ENCODE measurements at places on chromosomes 16 and 17. TPM values are rescaled to one million over a fixed set of nuclear protein-coding genes. Genes with fewer than 3 reads are reported as not detected.

GRCh38 chr16:11349599-11350276, 4.5 kb downstream of the RMI2 start:
- no peak for DNase-seq

GRCh38 chr17:50521514-50521913, 11.0 kb upstream of the EPN3 start:
- DNase-seq = no peak

DNA sequence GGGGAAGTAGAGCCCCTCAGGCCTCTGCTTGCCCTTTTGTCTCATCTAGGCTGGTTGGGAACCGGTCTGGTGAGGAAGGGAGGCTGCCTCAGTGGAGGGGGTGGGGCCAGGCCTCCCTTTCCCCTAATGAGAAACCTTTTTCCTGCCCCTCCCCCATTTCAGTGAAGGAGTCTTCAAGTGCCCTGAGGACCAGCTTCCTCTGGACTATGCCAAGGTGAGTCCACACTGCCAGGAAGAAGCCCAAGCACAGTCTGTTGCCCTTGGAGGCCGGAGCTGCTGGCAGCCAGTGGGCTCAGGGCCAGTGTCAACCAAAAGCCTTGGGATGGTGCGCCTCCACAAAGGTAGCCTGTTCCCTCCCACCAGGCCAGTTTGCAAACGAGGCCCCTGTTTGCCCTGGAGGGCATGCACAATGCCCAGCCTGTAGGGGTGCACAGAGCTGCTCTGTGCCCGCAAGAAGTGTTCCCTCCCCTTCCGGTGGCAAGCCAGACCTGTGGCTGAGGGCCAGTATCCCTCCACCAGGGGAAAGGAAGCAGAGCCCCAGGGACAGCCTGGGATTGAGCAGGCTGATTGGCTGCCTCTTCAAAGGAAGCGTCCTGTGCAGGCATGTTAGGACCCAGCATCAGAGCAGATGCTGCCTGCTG, 3.4 kb downstream of the TRAF4 start:
- DNase-seq = no peak

DNA sequence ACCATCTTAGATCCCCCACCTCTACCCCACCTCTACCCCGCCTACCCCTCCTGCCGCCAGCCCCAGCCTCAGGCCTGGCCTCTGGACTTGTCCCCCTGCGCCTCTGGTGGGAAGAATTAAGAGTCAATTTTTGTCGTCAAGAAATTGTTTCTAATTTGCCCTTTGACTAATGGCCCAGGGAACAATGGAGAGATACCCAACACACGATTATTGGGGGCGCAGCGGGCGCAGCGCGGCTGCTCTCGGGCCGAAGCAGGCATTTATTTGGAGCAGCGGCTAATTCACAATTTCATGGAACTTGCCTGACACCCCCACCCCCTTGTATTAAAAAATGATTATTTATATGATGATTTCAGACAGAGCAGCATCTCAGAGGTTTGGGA, 4.4 kb upstream of the BAHCC1 start:
- no peak for DNase-seq

- no peak for DNase-seq
These were observed 60.0 kb upstream of the CDC42EP4 start for GRCh38 chr17:73371836-73372235.

GRCh38 chr16:81380932-81381331, 63.7 kb upstream of the CMIP start:
- DNase-seq = no peak

DNA sequence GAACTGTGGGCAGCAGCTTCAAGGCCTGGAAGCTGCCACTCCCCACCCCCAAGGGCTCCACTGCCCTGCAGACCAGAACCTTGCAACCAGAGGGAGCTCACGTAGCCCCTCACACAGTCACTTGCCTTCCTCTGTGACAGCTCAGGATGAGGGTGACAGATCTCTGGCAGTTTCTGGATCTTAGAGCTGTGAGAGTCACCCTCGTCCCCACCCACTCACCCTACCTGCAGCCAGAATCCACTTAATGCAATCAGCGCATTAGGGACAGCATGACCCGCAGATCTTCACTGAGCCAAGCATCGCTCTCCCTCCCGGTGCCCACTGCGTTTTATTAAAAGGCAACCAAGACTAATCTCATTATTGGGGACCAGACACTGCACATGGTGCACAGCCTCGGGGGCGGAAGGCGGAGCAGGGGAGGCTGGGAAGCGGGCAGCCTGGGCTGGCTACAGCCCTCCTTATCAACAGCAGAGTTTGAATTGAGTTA, 3.5 kb downstream of the CYB561 start:
- no peak for DNase-seq

- DNase-seq = peak; percentile 8
These were observed 170.1 kb upstream of the CDH13 start for GRCh38 chr16:82456683-82457082.

GRCh38 chr16:65875381-65876055, 491.0 kb upstream of the CDH5 start:
- no peak for DNase-seq

- DNase-seq = no peak
These were observed 14.4 kb downstream of the MMP15 start for GRCh38 chr16:58039829-58040495.

GRCh38 chr17:60171753-60172079, 21.9 kb downstream of the CA4 start:
- no peak for DNase-seq

GRCh38 chr16:70473446-70474319, 19.3 kb downstream of the FCSK start:
- DNase-seq = no peak

DNA sequence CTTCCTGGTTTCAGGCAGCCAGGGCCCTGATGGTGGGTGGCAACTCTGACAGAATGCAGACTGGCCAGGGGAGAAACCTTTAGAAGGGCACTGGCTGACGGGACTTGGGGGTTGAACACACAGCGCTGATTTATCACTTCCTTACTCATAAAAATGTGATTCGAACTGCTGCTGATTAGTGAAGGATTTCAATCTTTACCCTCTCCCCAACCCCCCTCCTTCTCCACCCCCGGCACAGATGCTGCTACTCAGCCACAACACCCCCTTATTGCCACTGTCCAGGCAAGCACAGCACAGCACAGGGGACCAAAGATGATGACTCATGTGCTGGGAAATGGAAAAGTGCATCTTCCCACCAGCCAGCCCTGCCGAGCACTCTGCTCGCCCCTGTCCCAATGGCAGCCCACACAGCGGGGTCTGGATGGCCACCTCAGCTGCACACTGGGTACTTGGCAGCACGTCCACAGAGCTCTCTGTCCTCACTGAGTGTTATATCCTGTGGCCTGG, 70.1 kb downstream of the SMG6 start:
- no peak for DNase-seq

- peak; percentile 67 for DNase-seq
These were observed 5.4 kb upstream of the CRYBA1 start for GRCh38 chr17:29240968-29241963.

DNA sequence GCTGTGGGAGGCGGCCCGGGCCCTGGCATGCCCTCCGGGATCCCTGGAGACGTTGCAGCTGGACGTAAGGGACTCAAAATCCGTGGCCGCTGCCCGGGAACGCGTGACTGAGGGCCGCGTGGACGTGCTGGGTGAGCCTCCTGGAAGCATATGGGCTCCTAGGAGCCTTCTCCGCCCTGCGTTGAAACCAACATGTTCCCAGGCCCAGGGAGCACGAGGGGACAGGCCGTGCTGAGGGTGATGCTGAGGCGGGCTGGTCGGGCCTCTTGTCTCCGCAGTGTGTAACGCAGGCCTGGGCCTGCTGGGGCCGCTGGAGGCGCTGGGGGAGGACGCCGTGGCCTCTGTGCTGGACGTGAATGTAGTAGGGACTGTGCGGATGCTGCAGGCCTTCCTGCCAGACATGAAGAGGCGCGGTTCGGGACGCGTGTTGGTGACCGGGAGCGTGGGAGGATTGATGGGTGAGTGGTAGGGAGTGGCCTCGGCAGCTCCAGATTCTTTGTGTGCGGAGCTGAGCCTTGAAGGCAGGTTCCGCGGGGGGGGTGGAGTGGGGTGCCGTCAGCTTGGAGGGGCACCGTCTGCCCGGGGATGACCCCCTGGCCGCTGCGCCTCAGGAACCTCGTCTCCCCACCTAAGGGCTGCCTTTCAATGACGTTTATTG, 567 bp downstream of the HSD17B1 start:
- DNase-seq = no peak

- no peak for DNase-seq
These were observed at the start of gene MMD for GRCh38 chr17:55421179-55421934. TSS of gene MMD (minus strand) at chr17:55421835. CDS start at chr17:55421695, 140 bp downstream.

GRCh38 chr17:34913001-34913400, 48.3 kb downstream of the CCT6B start:
- no peak for DNase-seq

Gene PDPR
- 15.4 TPM for total RNA-seq

Gene FOXC2
- total RNA-seq = 2.3 TPM

Gene CIBAR2
- total RNA-seq = not detected

Gene SRL
- 0.11 TPM for total RNA-seq

Gene PRR29
- total RNA-seq = 0.20 TPM

Gene TAT
- total RNA-seq = not detected

Measured in pulmonary artery endothelial cell (primary cell).